Naive thymus-derived CD4-positive, alpha-beta T cell (primary cell): ENCODE measurements at places on chromosomes 1 and 21. TPM values are rescaled to one million over a fixed set of nuclear protein-coding genes. Genes with fewer than 3 reads are reported as not detected.

GRCh38 chr1:21139601-21140000 is 37.1 kb downstream of the EIF4G3 start:
- no peaks in the 10 kb centered on the region for H3K36me3 ChIP-seq
- no peaks in the 10 kb centered on the region for H3K4me1 ChIP-seq
- no peak overlapping the region for H3K27ac ChIP-seq
- H3K4me3 ChIP-seq: no peak overlapping the region
- H3K27me3 ChIP-seq: no peaks in the 10 kb centered on the region
- no peak for DNase-seq

DNA sequence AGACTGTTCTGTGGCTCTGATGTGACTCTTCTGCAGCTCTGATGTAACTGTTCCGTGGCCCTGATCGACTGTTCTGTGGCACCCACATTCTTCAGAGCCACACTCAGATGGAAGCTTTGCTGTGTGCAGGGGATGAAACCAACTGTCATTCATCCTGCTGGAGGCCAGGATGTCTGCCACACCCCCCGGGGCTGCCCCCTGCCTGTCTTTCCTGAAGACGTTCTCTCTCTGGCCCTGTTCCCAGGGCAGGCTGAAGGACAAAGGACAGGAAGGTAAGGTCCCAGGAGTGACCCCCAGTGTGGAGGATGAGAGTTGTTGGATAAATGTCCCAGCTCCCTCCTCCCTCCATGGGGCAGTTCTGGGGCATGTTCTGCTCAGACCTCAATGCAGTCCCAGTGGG is 29.4 kb upstream of the UMODL1 start:
- no peaks in the 10 kb centered on the region for H3K4me1 ChIP-seq
- no peaks in the 10 kb centered on the region for H3K36me3 ChIP-seq
- H3K27ac ChIP-seq: no peak overlapping the region

- H3K4me3 ChIP-seq: no peak overlapping the region
- H3K27ac ChIP-seq: no peak overlapping the region
- peaks cover 3% of the 10 kb centered on the region for H3K36me3 ChIP-seq
- H3K4me1 ChIP-seq: no peaks in the 10 kb centered on the region
- H3K27me3 ChIP-seq: no peaks in the 10 kb centered on the region
Observed at GRCh38 chr1:235809688-235810397, 56.9 kb downstream of the LYST start.

DNA sequence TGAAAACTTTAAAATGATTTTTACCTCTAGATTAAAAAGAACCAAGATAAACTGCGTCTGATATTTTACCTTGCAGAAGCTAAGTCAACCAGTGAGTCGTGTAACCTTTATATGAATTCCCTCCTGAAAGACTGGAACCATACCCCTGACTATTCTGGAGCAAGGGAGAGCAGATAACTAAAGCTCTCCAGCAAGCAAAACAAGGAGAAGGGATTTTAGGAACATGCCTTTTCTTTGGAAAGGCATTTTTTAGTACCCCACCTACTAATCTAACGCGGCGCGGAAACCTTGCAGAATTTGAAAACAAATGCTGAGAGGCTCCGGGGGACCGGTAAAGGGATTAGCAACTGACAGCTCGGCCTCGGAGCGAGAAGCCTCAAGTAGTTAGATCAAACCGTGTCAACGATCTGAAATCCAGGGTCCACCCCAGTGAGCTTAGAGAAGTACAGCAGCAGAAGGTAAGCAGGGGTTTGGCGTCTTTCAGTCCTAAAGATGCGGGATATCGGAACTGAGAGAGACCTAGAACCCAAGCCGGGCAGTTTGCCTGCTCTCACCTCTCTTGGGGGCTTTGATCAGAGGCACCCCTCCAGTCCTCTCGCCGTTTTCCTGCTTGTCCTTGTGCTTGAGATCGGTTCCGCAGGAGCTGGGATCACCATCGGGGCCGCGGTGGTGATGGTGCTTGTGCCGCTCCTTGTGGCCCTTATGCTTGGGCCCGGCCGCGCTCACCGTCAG is 954 bp downstream of the RSBN1 start:
- no peak for DNase-seq
- no peaks in the 10 kb centered on the region for H3K27me3 ChIP-seq
- H3K36me3 ChIP-seq: no peaks in the 10 kb centered on the region
- peak overlapping the region; percentile 88 for H3K4me3 ChIP-seq

Gene FCRLB
- total RNA-seq: 1.8 TPM

GRCh38 chr1:36602184-36602583 is 119.5 kb upstream of the CSF3R start:
- H3K36me3 ChIP-seq: no peaks in the 10 kb centered on the region
- H3K27ac ChIP-seq: no peak overlapping the region
- H3K4me1 ChIP-seq: no peaks in the 10 kb centered on the region

GRCh38 chr1:47971385-47972160 is 25.6 kb downstream of the TRABD2B start:
- H3K27ac ChIP-seq: no peak overlapping the region
- no peaks in the 10 kb centered on the region for H3K36me3 ChIP-seq
- H3K27me3 ChIP-seq: no peaks in the 10 kb centered on the region
- no peak overlapping the region for H3K4me3 ChIP-seq

DNA sequence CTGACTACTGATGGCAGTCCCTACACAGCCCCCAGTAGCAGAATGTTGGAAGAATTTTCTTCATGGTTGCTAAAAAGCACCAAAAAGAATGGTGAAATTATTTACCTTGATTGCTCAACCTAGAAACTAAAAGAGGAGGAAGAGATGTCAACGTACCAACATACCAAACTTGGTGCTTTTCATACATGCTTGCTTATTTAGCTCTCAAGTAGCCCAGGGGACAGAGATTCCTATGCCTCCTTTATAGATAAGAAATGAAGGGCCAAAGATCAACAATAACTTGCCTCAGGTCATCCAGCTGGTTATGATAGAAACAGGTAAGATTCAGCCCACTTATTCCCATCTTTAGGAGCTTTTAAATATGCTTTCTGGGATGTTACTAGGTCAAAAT is 170.6 kb downstream of the PIGK start:
- no peaks in the 10 kb centered on the region for H3K27me3 ChIP-seq
- peaks cover 14% of the 10 kb centered on the region for H3K4me1 ChIP-seq
- DNase-seq: no peak
- no peak overlapping the region for H3K4me3 ChIP-seq
- H3K27ac ChIP-seq: no peak overlapping the region

Gene MMEL1
- 2.5 TPM for total RNA-seq

DNA sequence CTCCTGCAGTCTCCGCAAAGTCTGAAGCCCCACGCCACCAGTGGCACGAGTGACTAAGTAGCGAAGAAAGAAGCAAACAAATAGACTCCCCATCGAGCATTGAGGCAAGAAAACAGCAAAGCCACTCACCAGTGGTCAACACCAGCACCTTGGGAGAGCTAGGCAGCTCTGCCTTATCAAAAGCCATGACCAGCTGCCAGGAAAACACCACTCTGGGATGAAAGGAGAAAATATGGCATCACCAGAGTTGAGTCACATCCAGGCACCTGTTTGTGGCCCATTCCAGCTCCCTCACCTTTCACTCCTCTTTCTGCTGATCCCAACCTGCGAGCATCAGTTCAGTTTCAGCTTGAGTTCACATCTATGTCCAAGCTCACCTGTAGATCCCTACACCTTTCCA is 17.2 kb downstream of the PDZK1 start:
- DNase-seq: no peak
- peaks cover 18% of the 10 kb centered on the region for H3K4me1 ChIP-seq
- H3K4me3 ChIP-seq: peak overlapping the region; percentile 6
- no peaks in the 10 kb centered on the region for H3K36me3 ChIP-seq

Gene LCE1F
- not detected in 2 replicates for total RNA-seq

- H3K4me1 ChIP-seq: peaks cover 11% of the 10 kb centered on the region
- H3K27me3 ChIP-seq: no peaks in the 10 kb centered on the region
- H3K36me3 ChIP-seq: no peaks in the 10 kb centered on the region
- no peak overlapping the region for H3K27ac ChIP-seq
- DNase-seq: no peak
Observed at GRCh38 chr1:165600793-165601192, 30.2 kb upstream of the MGST3 start.

DNA sequence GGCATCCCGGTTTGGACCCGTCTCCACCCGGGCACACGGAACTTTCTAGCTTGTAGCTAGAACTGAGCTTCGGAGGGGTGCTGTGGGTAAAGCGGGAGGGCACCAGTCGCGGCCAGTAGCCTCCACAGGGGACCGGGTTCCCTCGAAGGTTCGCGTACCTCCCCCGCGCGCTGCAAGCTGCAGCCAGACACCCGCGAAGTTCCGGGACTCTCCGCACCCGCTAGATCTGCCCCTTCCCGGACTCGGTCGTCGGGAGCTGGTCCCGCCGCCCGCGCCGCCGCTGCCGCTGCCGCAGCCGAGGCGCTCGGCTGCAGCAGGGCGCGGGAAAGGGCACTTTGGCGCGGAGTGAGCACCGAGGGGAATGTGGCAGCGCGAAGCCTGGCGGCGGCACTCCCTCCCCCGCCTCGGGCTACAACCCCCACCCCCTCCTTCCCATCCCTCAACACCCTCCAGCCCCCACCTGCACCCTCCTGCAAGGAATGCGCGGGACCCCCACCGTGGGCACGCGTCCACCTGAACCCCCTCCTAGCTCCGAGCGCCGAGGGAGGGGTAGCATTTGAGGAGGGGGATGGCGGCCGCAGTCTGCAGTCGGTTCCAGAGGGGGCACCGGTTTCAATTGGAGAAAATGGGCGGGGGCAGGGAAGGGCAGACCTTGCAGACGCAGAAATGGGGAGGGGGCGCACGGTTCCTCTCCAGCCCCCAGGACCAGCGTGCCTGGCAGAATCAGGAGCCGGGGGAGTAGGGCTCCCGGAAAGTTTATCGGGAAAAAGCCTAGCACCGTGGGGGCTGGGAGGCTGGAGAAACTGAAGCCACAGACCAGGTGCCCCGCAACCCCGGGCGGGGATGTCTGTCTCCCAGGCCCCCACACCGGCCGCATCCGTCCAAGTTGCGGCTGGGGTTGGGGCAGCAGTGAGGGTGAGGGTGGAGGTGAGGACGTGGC is 968 bp downstream of the CSMD2 start:
- H3K27ac ChIP-seq: no peak overlapping the region
- no peaks in the 10 kb centered on the region for H3K27me3 ChIP-seq

DNA sequence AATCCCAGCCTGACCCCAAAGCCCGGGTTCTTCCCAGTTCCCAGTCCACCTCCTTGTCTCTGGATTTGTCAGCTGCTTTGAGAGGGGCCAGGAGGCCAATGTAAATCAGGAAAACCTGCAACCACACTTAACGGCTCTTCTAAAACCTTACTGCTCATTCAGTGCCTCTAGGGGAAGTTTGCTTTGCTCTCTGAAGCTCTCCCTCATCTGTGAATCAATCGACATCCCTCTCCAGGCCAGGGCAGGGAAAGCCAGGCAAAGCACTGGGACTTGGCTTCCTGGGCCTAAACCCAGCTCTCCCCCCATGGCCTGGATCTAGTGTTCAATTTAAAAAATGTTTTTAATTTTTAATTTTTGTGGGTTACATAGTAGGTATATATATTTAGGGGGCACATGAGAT is 9.3 kb downstream of the NKAIN1 start:
- no peak overlapping the region for H3K27ac ChIP-seq
- H3K4me3 ChIP-seq: no peak overlapping the region
- H3K36me3 ChIP-seq: no peaks in the 10 kb centered on the region
- DNase-seq: no peak
- no peaks in the 10 kb centered on the region for H3K4me1 ChIP-seq

- DNase-seq: no peak
- no peaks in the 10 kb centered on the region for H3K36me3 ChIP-seq
- no peaks in the 10 kb centered on the region for H3K27me3 ChIP-seq
- no peak overlapping the region for H3K27ac ChIP-seq
Observed at GRCh38 chr1:200627575-200628222, 7.1 kb upstream of the KIF14 start.

GRCh38 chr1:43450251-43450941 is 3.3 kb downstream of the HYI start:
- no peak for DNase-seq
- no peaks in the 10 kb centered on the region for H3K4me1 ChIP-seq
- H3K27me3 ChIP-seq: no peaks in the 10 kb centered on the region
- no peak overlapping the region for H3K27ac ChIP-seq
- H3K4me3 ChIP-seq: no peak overlapping the region
- no peaks in the 10 kb centered on the region for H3K36me3 ChIP-seq

- no peaks in the 10 kb centered on the region for H3K36me3 ChIP-seq
- no peaks in the 10 kb centered on the region for H3K27me3 ChIP-seq
- H3K4me1 ChIP-seq: no peaks in the 10 kb centered on the region
- H3K27ac ChIP-seq: no peak overlapping the region
- no peak for DNase-seq
Observed at GRCh38 chr1:231799363-231799986, 172.9 kb downstream of the DISC1 start.

Gene HPCAL4
- total RNA-seq: 46.6 TPM

DNA sequence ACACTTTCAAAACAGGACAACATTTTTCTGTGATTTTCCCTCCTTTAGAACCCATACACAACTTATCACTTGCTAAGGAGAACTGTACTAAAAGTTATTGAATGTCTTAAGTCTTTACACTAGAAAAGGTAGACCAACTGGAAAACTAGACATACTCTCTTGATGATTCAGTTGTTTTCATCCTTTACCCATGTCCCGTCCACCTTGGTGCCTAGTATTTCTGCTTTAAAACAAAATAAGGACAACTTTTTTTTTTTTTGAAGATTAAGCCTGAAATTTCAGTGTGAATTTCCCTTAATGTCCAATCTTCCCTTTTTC is 4.5 kb downstream of the CDKN2C start:
- no peaks in the 10 kb centered on the region for H3K36me3 ChIP-seq
- H3K27ac ChIP-seq: no peak overlapping the region
- H3K4me3 ChIP-seq: no peak overlapping the region
- no peaks in the 10 kb centered on the region for H3K27me3 ChIP-seq

GRCh38 chr1:160993544-160994193 is 27.3 kb downstream of the F11R start:
- H3K4me1 ChIP-seq: peaks cover 4% of the 10 kb centered on the region
- no peak for DNase-seq
- no peak overlapping the region for H3K27ac ChIP-seq
- no peaks in the 10 kb centered on the region for H3K27me3 ChIP-seq
- no peak overlapping the region for H3K4me3 ChIP-seq
- H3K36me3 ChIP-seq: no peaks in the 10 kb centered on the region

DNA sequence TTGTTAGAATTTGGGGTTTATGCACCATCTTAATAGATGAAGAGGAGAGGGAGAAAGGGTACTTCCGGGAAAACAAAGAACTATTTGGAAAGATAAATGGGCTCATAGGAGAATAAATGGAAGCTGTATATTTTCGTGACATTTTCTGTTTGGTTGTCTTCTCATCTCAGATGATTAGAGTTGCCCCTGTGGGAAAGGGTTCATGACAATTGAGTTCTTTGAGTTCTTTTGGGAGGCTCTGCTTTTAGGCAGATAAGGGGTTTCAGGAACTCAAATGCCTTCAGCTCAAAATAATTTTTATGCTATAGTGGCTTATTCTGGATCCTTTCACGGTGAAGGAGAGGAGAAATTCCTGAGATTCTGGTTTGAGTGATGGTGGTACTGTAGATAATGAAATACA is 63.6 kb downstream of the CAMTA1 start:
- H3K4me3 ChIP-seq: no peak overlapping the region
- no peaks in the 10 kb centered on the region for H3K4me1 ChIP-seq
- no peak for DNase-seq
- no peaks in the 10 kb centered on the region for H3K27me3 ChIP-seq

- no peaks in the 10 kb centered on the region for H3K27me3 ChIP-seq
- H3K4me3 ChIP-seq: no peak overlapping the region
- H3K36me3 ChIP-seq: no peaks in the 10 kb centered on the region
- no peak for DNase-seq
- H3K27ac ChIP-seq: no peak overlapping the region
- H3K4me1 ChIP-seq: no peaks in the 10 kb centered on the region
Observed at GRCh38 chr1:162371611-162372010, 5.0 kb downstream of the SPATA46 start.
